HT-29 (cell line): ENCODE measurements at places on chromosomes 7 and 10.

DNA sequence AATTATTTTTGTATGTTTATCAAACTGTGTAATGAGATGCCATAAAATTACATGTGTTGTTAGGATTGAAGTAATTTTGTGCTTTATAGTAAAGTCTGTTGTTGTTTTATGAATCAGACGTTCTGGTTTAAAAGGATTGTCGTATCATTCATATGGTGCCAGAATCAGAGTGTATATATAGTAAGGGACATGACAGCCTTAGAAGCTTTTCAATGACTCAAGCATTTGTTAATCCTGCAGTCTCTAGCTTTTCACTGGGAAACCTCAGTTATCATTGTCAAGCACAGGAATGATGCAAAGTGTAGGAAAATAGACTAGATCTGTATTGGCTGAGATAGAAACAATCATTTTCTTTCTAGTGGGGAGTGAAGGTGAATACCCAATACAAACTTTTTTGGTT is 57.5 kb downstream of the TRRAP start:
- DNase-seq: no peak

DNA sequence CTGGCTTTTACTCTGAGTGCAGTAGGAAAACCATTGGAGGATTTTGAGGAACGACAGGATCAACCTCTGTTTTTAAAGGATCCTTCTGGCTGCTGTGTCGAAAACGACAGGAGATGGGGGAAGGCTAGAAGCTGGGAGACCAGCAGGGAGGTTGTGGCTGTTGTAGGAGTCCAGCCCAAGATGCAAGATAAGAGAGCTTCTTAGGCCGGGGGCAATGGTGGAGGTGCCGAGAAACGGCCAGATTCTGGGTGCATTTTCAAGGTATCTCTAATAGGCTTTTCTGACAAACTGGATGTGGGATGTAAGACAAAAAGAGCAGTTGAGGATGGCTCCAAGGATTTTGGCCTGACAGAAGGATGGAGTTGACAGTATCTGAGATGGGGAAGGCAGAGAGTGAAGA is 10.3 kb upstream of the PVRIG start:
- no peak for DNase-seq

GRCh38 chr10:101451261-101451660 is 97.3 kb downstream of the BTRC start:
- no peak for DNase-seq

GRCh38 chr7:74092964-74093471 is 9.4 kb downstream of the LIMK1 start:
- no peak for DNase-seq

DNA sequence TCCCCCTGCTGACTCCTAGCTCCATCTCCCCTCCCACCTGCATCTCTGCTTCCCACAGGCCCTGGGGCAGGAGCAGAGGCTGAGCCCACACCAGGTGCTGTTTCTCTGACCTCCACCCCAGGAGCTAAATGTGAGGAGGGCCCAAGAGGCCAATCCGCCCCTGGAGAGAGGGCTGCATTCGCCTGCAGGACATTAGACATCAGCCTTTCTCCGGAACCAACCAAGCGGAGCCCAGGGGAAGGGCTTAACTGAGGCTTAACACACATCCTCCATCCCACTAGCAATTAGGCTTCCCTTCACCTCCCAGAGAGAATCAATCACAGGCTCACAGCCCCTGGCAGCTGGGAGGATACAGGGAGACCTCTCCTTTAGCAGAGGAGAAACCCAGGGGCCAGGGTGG is 50.5 kb downstream of the SH3PXD2A start:
- DNase-seq: no peak

GRCh38 chr7:79340212-79340611 is 113.3 kb downstream of the MAGI2 start:
- DNase-seq: no peak
